Stimulated activated CD4-positive, alpha-beta T cell treated with anti-CD3 and anti-CD28 coated beads, Interleukin-2, amount 100 ng/mL, for 24 hours (primary cell): ENCODE measurements at places on chromosomes 12 and 14.

DNA sequence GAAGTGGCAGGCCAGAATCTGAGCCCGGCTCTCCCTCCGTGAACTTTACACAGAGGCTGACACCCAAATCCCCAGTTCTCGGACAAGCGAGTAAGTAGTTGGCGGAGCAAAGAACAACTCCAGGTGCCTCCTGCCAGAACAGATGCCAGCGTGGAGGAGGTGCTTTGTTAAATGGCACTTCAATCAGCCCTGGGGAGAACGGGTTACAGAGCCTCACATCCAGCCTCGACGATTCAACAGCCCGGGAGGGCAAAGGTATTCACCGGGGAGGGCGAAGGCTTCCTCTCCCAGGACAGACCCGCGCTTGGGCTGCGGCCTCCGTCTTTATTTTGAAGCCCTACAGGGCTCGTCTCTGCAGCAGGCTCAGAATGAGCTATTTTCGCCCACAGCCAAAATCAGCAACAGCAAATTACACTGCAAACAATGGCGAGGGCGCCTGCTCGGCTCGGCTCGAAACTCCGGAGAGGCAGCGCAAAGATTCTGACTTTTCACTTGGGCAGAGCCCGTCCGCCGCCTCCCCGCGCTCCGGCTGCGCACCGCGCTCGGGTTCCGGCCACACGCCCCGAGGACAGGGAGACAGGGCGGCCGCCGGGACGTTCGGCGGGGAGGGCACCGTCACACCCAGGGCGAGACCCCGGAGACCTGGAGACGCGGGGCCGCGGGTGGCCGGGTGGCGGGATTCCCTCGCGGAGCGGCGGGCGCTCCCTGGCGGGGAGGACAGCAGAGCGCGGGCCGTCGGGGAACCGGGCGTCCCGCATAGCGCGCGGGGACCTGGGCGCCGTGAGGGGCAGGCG, 811 bp downstream of the TMCC3 start:
- peak; percentile 28 for DNase-seq

DNA sequence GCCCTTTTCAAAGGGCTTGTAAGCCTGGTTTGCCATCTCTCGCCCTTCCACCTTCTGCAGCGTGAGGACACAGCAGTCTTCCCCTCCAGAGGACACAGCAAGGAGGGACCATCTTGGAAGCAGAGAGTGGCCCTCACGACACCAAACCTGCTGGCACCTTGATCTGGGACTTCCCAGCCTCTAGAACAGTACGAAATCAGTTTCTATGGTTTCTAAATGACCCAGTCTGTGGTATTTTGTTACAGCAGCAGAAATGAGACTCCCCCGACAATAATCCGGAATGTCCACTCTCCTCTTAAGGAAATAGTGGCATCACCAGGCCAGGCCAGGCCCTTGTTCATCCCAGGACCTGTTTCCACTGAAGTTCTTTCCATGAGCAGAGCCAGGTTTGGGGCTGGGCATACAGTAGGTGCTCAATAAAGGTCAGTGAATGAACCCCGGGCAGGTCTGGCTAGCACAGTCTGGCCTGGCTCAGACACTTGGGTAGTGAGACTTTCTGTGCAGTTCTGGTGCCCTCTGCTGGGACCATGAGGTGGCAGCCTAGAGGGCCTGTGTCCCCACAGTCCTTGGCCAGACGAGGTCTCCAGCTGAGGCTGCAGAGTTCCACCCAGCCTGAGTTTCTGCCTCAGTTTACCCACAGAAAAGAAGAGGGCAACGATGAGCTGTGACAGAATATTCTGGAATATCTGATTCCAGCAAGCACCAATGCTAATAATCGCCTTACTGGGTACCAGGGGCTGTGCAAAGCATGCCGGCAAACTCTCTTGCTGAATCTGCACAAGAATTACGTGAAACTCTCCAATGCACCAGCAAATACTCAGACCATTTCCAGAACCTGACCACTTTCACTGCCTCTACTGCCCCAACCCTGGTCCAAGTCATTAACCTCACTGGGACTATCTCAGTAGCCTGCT, 14.0 kb downstream of the ABCB9 start:
- peak; percentile 78 for DNase-seq

DNA sequence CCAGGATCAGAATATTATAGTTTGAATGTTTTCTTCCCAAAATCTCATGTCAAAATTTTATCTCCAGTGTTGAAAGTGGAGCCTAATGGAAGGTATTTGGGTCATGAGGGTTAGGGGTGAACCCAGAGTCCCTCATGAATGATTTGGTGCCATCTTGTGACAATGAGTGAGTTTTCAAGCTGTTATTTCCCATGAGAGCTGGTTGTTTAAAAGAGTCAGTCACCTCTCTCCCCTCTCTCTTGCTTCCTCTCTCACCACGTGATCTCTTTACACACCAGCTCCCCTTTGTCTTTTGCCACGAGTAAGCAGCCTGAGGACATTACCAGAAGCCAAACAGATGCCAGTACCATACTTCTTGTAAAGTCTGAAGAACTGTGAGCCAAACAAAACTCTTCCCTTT, 561.6 kb downstream of the RERGL start:
- DNase-seq = no peak

- no peak for DNase-seq
These were observed 639.4 kb upstream of the TBX3 start for GRCh38 chr12:115323223-115323905.

GRCh38 chr12:74747305-74747704, 209.7 kb downstream of the ATXN7L3B start:
- DNase-seq = no peak

DNA sequence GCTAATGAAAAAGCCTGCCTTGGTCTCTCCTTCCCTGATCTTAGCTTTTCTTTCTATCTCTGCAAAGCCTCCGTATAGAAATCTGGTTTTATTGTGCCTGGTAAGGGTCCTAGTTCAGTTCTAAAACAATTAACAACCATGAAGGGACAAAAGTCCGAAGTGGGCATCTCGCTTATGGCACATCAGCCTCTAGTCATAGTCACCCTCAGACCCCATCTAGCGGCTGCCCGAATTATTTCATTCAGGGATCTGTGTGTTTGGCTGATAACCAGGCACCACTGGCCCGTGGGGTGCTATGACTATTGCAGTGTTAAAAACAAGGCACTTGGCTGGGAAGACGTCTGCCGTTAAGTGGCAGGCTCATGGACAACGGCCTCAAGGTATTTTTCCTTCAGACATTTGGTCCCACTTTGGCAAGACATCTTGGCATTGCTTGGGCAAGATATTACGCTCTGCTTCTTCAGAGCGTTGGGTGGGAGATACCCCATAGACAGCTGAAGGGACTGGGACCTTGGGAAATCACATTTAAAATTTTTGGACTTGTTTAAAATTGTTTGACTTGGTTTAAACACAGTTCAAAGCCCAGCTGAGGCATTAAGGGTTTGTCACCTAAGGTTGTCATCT, 87.1 kb downstream of the SINHCAF start:
- peak; percentile 69 for DNase-seq

DNA sequence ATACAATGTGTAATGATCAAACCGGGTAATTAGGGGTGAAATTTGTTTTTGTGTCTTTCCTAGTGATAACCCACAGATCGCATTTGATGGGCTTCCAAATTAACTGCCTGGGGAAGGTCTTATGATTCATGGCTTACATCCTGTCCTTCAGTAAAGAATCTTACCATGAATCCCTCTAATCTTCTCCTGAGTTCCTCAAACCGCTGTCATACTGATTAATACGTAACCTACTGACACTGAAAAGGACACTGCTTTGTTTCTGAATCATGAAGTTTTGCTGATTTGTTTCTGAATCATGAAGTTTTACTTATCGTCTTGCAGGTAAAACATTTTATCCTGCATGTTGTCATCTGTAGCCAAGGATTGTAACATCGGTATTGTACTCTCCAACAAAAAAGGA, 52.0 kb upstream of the CRY1 start:
- no peak for DNase-seq

DNA sequence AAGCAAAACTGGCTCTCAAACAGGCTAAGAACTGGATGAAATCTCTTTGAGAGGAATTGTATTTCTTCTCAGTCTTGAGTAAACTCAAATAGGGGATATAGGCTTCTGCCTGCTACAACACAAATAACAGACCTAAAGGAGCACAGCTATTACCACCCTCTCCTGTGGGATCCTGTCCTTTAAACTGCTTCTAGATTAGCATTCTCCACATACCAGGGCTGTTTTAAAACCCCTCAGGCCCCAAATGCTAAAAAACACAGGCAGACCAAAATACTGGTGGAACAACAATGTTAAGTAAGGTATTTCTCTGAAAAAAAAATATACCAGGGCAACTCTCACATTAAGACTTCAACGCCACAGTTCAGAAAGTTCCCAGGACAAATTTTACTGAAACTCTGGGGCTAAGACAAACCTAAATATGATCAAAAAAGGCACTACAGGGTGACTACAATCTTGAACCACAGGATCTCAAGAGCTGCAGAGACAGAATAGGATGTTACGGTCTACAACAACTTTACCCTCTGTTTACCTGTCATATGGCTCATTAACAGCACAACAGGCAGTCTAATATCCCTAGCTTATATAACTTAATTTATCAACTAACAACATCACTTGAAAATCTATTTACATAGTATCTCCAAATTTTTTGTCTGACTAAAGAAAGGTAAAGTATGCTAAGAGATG, 7.2 kb downstream of the CPNE8 start:
- DNase-seq = no peak

GRCh38 chr14:30610787-30611343, 11.3 kb upstream of the SCFD1 start:
- DNase-seq = no peak

DNA sequence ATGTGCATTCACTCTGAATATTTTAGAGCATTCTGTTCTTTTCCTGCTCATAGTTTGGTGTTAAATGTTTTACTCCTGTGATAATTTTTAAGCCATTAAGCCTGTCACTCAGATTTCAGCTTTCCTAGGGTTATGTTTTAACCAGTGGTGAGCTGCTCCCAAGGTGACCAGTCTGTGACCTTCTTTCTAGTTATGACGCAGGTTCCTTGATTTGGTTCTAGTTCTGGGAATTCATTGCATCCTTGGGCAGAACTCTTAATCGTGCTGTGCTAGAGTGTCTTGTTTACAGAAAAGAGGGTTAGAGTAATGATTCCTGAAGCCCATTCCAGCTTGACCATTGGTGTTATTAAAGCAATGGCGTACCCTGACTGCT, 2.2 kb downstream of the GABARAPL1 start:
- no peak for DNase-seq

DNA sequence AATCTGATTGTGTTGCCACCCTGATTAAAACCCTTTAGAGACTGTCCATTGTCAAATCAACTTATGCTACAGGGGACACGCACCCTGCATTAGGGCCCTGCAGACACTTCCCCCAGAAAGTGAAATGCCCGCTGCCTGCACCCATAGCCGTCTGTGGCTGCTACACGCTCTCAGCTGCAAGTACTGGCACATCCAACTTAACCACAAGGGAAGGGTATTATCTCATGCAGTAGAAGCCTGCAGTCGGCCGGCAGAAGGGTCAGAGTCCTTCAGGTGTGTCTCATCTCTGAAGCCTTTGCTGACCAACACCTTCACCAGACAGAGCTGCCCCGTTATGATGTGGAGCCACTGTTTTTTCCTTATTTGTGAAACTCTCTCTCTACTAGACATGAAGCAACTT, 20.8 kb downstream of the CFAP251 start:
- no peak for DNase-seq

- DNase-seq = no peak
These were observed 86.6 kb downstream of the KSR2 start for GRCh38 chr12:117882181-117882580.

DNA sequence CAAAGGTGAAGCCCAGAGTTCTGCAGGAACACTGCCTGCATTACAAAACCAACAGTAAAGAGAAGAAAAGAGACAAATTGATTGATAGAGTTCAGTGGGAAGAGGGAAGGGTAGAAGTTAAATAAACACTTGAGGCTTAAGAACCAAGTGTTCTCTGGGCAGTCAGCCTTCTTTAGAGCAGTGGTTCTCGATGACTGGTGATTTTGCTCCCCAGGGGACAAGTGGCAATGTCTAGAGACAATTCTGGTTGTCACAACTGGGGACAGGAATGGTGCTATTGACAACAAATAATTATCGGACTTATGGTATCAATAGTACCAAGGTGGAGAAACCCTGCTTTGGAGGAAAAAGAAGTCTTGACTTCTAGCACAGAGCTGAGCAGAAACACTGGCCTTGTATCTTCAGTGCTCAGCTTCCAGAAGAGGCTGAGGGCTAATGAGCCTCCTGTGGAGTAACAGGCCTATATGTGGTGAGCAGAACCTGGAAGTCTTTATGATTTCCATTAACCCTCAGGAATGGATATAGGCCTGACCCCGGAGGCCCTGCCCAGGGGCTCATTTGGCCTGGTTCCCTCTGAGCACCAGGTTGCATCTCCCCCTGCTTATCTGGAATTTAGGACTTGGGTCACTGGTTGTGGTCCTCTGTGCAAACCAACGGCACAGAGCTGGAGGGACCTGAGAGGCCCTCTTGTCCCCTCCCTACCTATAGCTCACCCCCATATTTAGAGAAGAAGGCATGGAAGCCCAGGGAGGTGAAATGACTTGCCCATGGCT, 204.6 kb upstream of the PWP1 start:
- DNase-seq = no peak

- DNase-seq = no peak
These were observed 9.0 kb upstream of the CD163 start for GRCh38 chr12:7512553-7512952.

DNA sequence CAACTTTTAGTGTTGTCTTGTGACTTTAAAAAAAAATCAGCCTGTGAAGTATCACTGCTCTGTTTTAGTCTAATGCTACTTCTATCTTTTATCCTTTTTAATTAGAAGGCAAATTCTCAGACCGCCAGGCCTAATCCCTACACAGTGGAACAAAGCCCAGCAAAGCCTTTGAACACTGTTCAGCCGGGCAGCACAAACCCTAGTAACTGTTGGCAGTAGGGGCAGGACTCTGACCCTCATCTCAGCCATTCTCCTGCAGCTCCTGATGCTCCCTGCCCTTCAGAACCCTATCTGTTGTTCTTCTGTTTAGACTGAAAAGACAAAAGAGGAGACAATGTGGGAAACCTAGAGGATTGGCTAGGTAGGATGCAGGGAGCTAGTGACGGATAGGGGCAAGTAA, 78.0 kb upstream of the OTX2 start:
- DNase-seq = no peak

GRCh38 chr14:81594012-81594411, 60.4 kb upstream of the SEL1L start:
- no peak for DNase-seq

- no peak for DNase-seq
These were observed 165.7 kb upstream of the FKBP4 start for GRCh38 chr12:2629051-2629450.
